ENCODE measurements at places on chromosomes 7 and 10.

- no peak for DNase-seq
These were observed 202.4 kb downstream of the CCSER2 start for GRCh38 chr10:84530724-84531325.

- DNase-seq = no peak
These were observed 57.7 kb downstream of the PPP1R3C start for GRCh38 chr10:91575044-91575610.

DNA sequence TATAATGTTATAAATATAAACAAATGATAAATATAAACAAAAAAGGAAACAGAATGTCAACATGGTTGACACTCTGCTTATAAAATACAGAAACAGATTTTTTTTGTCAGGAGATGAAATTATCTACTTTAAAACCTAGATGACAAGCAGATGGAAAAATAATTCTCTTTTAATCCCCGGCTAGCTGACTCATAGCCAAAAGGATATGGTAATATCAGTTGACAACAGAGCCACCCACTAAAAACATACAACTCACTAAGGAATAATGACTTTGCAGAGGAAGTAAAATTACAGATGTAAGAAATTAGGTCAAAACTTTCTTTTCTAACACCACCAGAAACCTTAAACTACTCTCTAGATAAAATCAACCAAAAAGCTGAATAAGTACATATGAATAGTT lies 131.1 kb upstream of the ABCB5 start:
- DNase-seq = no peak

DNA sequence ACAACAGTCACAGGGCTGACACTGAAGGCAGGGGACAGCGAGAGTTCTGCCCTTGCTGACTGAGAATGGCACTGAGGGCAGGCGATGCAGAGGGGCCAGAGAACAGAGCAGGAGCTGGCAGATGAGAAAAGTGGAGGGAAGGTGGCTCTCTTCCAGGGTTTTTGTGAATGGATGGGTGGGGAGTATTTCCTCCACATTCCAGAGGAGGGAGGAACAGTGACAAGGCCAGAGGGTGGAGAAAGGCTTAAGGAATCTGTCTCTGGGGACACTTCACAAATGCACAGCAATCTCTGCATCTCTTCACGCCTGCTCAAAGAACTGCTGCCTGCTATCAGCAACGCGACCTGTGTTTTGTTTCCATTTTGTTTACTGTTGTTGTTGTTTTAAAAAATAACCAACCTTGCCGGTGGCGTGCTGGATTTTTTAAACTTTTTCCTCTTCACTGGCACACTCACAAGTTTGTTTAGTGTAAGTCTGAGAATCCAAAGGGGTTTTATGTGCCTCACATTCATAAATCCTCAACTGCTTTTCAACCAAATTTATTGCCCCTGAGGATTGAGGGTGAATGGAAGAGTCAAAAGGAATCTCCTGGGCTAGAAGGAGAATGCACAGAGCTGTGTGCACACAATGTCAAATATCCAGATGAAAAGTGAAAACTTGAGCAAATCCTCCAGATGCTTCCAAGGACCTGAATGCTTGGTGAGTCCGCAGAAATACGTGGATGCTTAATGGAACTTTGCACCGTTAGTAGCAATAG lies 129.3 kb downstream of the GLI3 start:
- no peak for DNase-seq

DNA sequence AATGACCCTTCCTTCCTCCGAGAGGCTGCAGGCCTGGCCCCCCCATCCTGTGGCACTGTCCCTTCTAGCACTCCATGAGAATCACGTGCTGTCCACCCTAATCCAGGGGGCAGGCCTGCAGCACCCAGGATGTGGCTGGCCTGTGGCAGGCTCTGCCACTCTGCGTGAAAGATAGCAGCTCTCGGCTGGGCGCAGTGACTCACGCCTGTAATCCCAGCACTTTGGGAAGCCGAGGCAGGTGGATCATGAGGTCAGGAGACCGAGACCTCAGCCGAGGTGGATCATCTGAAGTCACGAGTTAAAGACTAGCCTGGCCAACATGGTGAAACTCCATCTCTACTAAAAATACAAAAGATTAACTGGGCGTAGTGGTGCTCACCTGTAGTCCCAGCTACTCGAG lies 18.9 kb upstream of the LFNG start:
- DNase-seq = no peak
